ENCODE measurements at places on chromosomes 6 and 20.

- DNase-seq, result no peak
Observed at GRCh38 chr6:157631412-157631811, 191.6 kb upstream of the SNX9 start.

DNA sequence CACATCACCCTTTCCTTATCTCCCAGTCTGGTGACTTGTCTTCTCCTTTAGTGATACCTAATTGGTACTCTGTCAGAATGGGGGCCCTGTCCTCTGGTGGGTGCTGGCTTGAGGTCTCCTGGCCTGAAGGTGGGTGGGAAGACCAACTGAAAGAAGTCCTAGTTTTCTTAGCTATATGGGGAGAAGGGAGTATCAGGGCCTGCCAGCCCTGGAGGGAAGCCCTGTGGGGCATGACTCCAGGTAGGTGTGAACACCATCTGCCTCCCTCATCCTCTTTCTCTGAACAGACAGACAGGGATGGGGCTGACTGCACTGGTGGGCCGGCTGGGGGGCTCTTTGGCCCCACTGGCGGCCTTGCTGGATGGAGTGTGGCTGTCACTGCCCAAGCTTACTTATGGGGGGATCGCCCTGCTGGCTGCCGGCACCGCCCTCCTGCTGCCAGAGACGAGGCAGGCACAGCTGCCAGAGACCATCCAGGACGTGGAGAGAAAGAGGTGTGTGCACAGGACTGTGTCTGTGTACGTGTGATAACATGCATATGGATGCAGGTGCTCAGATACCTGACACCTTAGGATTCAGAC, 4.8 kb downstream of the CRIP3 start:
- DNase-seq, result peak; percentile 58

GRCh38 chr6:107418118-107418517, 41.2 kb downstream of the PDSS2 start:
- no peak for DNase-seq

- no peak for DNase-seq
Observed at GRCh38 chr6:161736781-161737292, 463.0 kb upstream of the AGPAT4 start.

DNA sequence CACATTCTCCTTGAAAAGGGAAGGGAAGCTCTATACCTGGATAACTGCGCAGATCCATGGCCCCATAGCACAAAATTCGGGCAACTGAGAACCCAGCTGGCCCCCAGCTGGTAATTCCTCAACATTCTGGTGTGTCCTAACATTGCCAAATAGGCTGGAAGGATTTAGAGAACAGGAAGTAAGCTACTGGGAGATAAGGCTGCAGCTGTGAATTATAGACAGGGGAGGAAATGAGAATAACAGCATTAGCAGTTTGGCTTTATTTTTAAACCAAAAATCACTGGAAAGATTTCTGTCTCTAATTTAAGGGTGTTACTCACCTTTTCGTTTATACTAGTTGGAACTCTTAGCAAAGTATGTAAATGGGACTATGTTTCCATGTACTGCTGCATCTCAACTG, 97.2 kb downstream of the TULP4 start:
- DNase-seq, result no peak

GRCh38 chr6:152426276-152426675, 210.9 kb downstream of the SYNE1 start:
- DNase-seq, result no peak

GRCh38 chr6:110609101-110609500, 132.7 kb upstream of the SLC22A16 start:
- no peak for DNase-seq

DNA sequence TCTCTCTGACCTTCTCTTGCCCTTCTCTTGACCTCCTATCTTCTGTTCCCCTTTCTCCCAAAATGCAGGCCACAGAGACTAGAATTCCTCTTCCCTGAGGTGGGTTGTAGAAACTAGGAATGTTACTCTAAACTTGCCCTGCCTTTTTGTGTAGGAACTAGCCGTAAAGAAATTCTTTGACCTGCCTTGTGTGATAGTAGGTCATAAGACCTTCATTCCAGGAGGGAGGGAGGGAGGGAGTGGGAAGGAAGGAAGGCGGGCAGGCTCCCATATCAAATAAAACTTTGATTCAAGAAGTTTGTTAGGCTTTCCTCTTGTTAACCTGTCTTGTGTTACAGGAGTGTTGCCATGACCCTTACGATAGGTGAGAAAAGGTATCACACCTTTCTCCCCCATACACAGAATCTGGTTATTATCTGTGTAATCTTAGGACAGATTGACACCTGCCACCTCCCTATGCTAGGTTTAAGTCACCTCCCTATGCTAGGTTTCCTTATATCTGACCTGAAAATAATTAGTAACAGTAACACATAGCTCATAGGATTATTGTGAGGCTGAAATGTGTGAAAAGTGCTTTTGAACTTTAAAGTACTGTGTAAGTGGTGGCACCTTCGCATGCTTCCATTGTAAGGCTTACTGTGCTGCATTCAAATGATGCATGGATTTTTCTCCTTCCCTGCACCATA, 32.6 kb upstream of the FUCA2 start:
- DNase-seq, result no peak

DNA sequence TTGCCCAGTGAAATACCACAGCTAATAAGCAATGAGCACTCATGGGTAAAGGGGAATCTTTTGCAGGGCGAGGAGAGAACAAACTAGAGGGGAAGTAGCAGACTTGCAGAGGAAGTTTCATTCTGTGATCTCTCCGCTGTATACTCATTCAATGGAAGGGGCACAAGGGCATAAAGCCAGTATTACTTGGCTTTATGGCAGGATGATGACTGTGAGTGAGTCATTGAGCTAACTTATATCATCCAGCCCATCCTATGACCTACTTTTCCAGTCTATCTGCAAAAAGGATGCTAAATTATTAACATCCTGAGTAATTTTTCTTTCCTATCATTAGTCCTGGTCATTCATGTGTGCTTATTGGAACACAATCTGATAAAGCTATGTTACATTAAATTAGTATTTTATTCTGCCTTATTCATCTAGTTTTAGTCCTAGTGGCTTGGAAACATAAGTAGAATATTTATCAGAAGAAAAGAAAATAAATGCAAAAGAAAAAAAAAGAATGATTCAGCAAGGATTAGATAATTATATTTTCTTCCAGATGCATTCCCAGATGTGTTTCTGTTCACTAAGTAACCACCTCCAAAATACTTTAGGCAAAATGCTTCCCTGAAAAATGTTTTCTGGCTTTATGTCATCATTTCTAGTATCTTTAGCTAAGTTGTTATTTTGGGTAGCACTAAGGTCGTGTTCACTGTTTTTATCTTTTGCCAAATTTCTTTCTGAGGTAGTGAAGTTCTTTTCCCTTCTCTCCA, 471.7 kb downstream of the CDKAL1 start:
- no peak for DNase-seq

- no peak for DNase-seq
Observed at GRCh38 chr20:13395232-13395631, 174.2 kb downstream of the ISM1 start.

DNA sequence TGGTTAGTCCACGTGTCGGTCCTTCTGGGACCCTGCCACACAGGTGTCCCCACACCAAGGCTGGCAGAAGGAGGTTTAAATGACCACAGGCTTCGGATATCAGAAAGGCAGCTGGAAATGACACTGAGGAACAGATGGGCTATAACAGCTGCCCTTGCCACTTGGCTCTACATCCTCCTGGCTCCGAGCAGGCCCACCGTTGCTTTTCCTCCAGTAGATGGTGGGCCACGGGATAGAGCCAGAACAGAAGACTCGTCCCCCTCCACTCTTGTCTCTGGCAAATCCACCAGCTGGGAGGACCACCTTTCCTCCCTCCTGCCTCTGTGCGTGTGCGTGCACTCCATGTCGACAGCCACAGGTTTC, 17.6 kb downstream of the WRNIP1 start:
- no peak for DNase-seq

DNA sequence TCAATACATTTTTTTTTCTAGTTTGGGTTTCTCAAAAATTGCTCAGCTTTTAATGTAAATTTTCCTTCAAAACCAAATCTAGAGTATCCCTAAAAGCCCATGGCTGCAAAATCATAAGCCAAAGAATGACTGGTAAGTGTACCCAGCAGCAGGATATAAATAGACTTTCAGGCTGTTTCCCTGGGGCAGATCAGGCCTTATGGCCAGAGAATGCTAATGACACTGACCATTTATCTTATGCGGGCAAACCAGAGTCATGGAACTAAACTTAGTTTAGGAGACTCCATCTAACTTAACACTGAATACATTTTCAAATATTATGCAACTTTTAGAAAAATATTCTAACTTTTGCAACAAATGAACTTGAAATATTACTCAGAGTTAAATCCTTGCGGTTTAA, 7.4 kb downstream of the OSER1 start:
- DNase-seq, result no peak

DNA sequence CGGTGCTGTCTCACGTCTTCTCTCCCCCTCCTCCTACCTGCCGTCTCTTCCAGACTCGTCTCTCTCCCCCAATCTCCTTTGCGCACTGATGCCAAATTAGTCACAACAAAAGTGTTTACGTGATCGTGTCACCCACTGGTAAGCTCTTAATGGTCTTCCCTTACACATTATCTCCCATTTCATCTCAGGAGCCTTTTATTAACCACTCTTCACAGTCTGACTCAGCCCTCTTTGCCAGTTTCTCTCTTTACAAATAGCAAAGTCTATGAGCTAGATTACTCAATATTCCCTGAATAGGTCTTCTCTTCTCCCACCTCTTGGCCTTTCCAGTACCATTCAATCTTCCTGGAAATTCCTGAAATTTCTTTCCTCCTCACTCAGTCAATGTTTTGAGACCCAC, 247.0 kb downstream of the ESR1 start:
- DNase-seq, result no peak

DNA sequence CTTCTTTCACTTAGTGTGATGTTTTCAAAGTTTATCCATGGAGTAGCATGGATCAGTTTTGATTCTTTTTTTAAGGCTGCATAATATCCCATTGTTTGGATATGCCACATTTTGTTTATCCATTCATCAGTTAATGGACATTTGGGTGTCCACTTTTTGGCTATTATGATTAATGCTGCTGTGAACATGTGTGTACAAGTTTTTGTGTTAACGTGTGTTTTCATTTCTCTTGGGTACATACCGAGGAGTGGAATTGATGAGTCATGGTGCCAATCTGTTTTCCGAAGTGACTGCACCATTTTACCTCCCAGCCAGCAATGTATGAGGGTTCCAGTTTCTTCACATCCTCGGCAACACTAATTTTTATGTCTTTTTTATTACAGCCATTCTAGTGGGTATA, 78.4 kb upstream of the CCDC28A start:
- DNase-seq, result no peak

GRCh38 chr6:82576284-82576683, 212.7 kb downstream of the TPBG start:
- no peak for DNase-seq

DNA sequence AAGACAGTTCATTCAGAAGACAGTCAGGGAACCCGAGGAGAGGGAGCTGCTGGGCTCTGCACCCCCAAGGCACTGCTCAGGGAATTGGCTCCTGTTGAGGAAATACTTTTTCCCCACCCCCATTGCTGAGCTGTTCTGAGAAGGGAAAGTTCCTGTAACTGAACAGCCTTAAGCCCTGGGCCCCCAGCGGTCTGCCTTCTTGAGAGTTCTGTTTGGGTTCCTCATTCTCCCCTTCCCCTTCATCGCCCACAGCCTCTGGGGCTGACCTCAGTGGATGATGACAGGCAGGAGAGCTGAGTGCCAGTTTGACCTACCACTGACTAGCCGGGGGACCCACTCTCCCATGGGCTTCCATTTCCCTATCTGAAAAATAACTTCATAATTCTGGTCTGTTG, 10.7 kb downstream of the HCK start:
- DNase-seq, result no peak

DNA sequence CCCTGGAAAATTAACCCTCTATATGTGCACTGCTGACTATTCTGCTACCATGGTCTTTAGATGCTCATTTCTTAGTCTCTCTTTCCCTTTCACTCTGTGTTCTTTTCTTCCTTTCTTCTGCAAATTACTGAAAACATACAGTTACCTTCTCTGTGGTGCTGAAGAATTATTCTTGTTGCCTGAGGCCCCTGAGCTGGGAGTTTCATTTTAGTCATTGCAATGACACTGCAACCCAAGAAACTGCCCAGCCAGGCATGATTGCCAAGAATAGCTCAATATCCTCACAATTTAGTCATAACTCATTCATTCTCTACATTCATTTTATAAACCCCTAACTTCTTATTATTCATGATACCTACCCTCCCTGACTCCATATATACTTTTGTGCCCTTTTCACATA, 245.8 kb upstream of the RAB32 start:
- DNase-seq, result no peak

- DNase-seq, result no peak
Observed at GRCh38 chr20:44296011-44296410, 15.0 kb downstream of the FITM2 start.

DNA sequence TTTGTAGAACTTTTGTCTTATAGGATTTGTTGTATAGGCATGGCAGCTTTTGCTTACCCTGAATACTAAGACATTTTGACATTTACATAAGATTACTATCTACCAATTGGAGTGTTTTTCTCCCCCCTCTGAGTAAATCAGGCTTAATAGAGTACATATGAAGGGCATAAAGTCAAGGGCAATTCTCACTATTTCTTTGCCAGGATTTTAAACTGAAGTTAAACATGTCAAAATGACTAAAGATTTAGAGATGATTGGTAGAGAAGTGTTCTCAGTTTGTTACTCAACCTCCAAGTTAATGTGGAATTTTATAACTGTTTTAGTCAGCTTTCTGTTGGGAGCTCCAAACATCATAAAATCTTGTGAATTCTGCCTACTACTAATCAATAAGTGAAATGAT, 157.8 kb downstream of the CDKAL1 start:
- no peak for DNase-seq

- DNase-seq, result no peak
Observed at GRCh38 chr6:79666634-79667033, 35.5 kb downstream of the SH3BGRL2 start.

GRCh38 chr20:63433351-63433750, 39.1 kb downstream of the KCNQ2 start:
- DNase-seq, result no peak

- no peak for DNase-seq
Observed at GRCh38 chr6:45951321-45952167, 64.1 kb downstream of the CLIC5 start.

- DNase-seq, result no peak
Observed at GRCh38 chr6:72636786-72637185, 14.9 kb downstream of the KCNQ5 start.

- peak; percentile 72 for DNase-seq
Observed at GRCh38 chr20:1802385-1803060, 92.7 kb upstream of the SIRPA start.

DNA sequence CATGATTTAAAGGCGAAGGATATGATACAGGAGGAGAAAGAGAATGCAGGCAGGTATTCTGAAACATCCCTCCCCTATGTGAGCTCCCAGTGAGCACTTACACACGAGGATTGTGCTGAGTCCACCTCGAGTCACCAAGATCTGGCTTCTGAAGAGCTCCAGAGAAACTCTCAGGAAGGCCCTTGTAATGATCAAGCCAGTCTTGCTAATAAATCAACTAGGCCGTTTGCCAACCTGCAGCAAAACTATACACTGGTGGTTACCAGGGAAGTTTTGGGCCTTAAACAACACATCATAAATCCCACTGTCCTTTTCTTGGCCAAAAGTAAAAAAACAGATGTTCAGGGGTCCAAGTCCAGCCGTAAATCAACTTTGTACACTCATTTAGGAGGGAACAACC, 79.2 kb downstream of the STXBP5 start:
- no peak for DNase-seq
